ENCODE measurements at places on chromosomes 5 and 9.

DNA sequence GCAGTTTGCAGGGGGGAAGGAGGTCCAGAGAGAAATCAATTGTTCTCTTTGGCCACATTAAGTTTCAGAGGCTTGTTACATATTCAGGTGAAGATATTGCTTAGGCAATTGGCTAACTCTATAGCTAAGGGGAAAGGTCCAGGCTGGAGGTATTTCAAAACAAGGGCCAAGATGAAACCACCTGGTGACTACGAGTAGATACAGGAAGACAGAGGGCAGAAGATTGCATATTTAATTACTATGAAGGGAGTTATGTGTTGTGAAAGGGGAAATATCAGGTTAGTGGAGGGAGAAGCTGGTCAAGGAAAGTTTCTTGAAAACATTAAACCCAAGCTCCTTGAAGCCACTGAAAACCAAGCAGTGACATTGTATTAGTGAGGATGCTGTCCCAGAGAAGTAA, 1.9 kb upstream of the RAD23B start:
- DNase-seq: no peak

GRCh38 chr5:134171972-134172371, 4.8 kb downstream of the SKP1 start:
- DNase-seq: no peak

GRCh38 chr9:100186356-100186755, 87.3 kb downstream of the INVS start:
- DNase-seq: no peak

- DNase-seq: peak; percentile 56
Observed at GRCh38 chr9:37415011-37415719, 7.3 kb upstream of the GRHPR start.

DNA sequence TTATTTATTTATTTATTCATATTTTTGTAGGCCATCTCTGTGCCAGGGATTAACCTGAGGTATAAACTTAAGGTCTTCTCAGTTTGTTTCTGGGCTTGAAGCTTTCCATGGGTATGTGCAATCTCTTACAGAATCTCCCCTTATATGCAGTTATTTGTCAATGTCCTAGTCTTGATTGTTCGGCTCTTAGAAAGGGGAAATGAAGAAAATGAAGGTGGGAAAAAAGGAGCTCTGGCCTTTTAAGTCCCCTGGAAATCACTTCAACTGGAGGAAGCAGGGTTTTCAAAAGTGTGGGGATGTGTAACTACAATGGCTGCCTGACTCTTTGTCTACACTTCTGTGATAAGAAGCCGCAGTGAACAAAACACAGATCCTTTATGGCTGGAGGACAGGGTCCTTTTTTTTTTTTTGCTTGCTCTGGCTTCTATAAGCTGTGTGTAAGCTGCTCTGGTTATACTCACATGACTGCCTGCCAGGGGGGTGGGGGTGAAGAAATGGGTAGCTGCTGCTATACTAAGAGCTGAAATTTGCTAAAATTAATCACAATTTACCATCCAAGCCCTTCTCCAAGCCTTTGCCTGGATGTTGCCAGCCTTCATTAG, 33.7 kb downstream of the CENPP start:
- no peak for DNase-seq

DNA sequence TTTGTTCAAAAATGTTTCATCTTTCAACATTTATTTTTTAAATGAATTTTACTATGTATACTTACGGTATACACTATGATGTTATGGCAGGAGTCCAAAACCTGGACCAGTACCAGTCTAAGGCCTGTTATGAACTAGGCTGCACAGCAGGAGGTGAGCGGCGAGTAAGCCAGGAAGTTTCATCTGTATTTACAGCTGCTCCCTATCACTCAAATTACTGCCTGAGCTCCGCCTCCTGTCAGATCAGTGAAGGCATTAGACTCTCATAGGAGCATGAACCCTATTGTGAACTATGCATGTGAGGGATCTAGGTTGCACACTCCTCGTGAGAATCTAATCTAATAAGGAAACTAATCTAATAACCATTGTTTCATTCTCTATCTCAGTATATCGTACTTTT, 715.5 kb upstream of the PTPRD start:
- no peak for DNase-seq

DNA sequence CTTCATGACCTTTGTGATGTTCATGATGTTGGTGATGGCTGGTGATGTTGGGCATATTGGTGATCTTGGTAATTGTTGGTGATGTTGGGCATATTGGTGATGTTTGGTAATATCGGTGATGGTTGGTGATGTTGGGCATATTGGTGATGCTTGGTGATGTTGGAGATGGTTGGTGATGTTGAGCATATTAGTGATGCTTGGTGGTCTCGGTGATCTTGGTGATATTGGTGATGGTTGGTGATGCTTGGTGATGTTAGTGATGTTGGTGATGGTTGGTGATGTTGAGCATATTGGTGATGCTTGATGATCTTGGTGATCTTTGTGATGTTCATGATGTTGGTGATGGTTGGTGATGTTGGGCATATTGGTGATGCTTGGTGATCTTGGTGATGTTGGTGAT, 73.8 kb downstream of the IRX2 start:
- DNase-seq: no peak

- DNase-seq: no peak
Observed at GRCh38 chr9:86944796-86945727, 2.2 kb downstream of the GAS1 start.

DNA sequence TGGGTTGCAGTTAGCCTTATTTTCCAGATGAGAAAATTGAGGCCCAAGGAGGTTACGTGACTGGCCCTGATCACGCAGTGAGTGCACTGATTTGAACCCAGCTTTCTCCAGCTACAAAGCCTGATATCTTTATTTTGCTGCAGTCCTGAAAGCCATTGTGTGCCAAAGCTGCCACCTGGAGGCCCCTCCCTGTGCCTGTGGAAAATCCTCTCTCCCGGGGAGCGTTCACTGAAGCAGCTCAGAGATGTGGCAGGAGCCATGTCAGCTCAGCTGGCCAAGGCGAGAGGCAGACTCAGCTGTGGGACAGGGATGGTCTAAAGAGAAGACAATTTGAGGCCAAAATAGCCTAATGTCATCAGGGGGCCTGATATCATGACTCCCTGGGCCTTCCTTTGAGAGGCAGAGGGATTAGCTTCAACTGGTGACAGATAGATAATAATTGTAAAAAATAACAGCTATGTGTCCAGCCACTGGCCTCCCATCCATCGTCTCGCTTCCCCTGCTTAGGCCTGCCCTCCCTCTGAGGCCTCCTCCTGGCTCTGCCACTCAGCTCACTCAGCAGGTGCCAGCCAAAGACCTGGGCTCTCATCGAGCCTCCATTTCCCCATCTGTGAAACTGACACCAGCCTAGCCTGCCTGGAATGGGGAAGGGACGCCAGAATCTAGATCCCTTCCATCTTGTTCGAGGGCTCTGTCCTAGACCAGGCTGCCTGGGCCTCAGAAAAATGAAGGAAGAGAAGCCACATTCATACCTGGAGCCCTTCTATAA, 74.3 kb upstream of the GGTA1 start:
- no peak for DNase-seq

GRCh38 chr5:36733183-36733582, 126.8 kb downstream of the SLC1A3 start:
- no peak for DNase-seq

DNA sequence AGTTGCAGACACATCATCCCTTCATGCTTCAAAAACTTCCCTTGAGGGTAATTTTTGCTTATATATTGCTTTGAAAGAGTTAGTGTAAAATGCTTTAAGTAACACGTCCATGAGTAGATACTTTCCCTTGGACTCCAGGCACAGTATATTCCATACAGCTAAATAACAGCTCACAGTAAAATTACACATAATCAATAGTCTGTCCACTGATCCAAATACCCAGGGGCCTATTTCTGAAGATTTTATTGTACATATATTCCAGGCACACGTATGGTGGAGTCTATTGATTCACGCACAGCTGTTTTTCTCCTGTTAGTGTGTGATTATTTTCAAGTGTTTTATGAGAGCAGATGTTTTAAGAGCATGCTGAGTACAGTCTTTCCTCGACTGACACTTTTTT, 223.7 kb upstream of the GRAMD2B start:
- no peak for DNase-seq

- no peak for DNase-seq
Observed at GRCh38 chr9:93574900-93575795, 1.2 kb upstream of the PHF2 start.

- no peak for DNase-seq
Observed at GRCh38 chr5:91956738-91957137, 573.6 kb upstream of the ARRDC3 start.
